ENCODE measurements at places on chromosomes 3 and 15. TPM values are rescaled to one million over a fixed set of nuclear protein-coding genes. Genes with fewer than 3 reads are reported as not detected.

Gene ZCWPW2
- 0.94 TPM for total RNA-seq

Gene CERS3
- not detected for total RNA-seq

Gene SLC12A1
- total RNA-seq: not detected

Gene UCN2
- 5.9 TPM for total RNA-seq

Gene SLC33A1
- total RNA-seq: 29.0 TPM

Gene USP50
- total RNA-seq: not detected

DNA sequence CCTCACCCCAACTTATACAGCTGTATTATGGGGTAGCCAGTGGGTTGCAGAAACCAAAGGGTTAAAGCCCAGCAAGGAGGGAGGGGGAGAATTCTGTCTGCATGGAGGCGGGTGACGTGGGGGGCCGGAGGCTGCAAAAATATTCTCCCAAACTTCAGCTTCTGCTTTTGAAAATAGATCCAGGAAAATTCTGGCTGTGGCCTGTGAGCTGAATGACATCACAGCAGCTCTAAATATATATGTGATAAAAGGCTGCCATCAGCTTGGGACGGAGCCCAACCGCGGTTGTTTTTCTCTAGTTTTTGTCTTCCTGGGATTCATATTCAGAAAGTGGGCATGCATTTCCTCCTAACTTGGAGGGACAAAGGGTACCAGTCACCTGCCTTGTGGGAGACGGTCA is 27.6 kb downstream of the MAPKAPK3 start:
- no peak overlapping the region for H3K27ac ChIP-seq
- H3K4me1 ChIP-seq: peaks cover 13% of the 10 kb centered on the region
- no peak overlapping the region for H3K4me3 ChIP-seq

DNA sequence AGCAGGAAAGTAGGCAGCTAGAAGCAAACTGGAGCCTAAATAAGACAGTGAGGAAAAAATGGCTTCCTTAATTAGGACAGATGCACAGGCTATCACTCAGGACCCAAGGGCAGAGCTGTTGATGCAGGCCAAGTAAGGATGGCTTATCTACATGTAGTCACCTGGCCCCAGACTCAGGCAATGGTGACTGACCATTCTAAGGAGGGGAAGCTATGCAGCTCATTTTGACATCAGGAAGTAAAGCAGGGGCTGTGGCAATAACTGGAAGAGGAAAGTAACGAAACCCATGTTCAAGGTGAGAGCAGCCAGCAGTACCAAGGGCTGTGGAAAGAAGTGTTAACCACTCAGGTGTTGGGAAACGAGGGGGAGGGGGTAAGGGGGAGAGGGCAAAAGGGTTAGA is 16.2 kb downstream of the ACAD11 start:
- peaks cover 35% of the 10 kb centered on the region for H3K4me1 ChIP-seq
- H3K27me3 ChIP-seq: no peaks in the 10 kb centered on the region
- H3K36me3 ChIP-seq: no peaks in the 10 kb centered on the region
- DNase-seq: no peak
- no peak overlapping the region for H3K27ac ChIP-seq

DNA sequence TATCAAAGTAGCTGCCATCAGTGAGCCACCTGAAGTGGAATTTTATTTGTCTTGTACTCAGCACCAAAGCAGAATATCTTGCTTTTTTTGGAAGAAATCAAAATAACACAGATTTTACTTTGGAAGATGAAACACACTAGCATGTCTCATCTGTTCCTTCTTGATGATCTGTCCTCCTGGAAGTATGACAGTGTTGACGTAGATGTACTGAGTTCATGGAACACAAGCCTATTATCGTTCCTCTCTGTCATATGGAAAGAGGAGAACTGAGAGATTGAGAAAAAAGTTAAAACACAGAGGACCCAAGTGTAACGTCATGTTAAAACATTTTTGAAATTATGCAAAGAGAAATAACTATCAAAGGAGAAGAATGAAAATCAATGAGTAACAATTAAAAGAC is 340.2 kb downstream of the ROBO2 start:
- no peak for DNase-seq
- no peaks in the 10 kb centered on the region for H3K36me3 ChIP-seq
- no peaks in the 10 kb centered on the region for H3K4me1 ChIP-seq
- H3K27ac ChIP-seq: no peak overlapping the region
- H3K27me3 ChIP-seq: peaks cover 2% of the 10 kb centered on the region

- no peak for DNase-seq
- H3K27ac ChIP-seq: peak overlapping the region; percentile 86
- peaks cover 38% of the 10 kb centered on the region for H3K4me1 ChIP-seq
- H3K4me3 ChIP-seq: peak overlapping the region; percentile 100
- peaks cover 3% of the 10 kb centered on the region for H3K27me3 ChIP-seq
Measured at GRCh38 chr3:14124223-14124614, 451 bp downstream of the CHCHD4 start.

- peak within 1 kb of the TSS; percentile 99 for H3K27ac ChIP-seq
- H3K36me3 ChIP-seq: peaks cover 39% of the 10 kb centered on the region
- peak within 1 kb of the TSS; percentile 91 for H3K4me3 ChIP-seq
- peak; percentile 99 for DNase-seq
- H3K4me1 ChIP-seq: peaks cover 33% of the 10 kb centered on the region
Measured at GRCh38 chr3:69051756-69052471, at the start of gene TMF1. Gene TMF1 (minus strand): TSS chr3:69052333. CDS start chr3:69052086, 247 bp downstream.

- no peaks in the 10 kb centered on the region for H3K27me3 ChIP-seq
- H3K36me3 ChIP-seq: no peaks in the 10 kb centered on the region
- no peak overlapping the region for H3K27ac ChIP-seq
Measured at GRCh38 chr3:17833786-17834559, 91.5 kb upstream of the TBC1D5 start.

DNA sequence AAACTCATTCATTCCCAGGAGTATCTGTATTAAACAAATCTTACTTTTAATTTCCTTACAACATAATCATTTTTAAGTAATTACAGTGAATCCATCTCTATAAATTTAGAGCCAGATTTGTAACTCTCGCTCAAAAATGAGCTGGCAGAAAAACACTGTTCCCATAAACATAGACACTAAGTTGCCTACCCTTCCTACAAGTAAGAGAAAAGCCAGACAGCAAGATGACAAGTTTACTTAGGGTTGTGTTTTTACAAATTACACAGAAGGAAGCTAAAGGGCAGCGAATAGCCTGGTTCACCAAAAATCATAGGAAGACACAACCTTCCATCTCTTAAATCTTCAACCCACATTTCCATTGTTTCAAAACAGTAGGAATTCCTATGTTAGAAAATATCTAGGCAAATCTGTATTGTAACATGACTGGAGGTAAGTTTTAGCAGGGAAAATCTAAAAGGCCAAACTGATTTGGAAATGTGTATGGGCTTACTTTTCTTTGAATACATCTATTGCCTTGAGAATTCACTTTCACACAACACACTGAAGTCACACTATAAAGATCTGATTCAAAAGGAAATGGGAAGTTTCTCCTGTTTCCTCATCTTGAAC is 21.7 kb downstream of the HERC1 start:
- H3K4me3 ChIP-seq: no peak overlapping the region
- no peaks in the 10 kb centered on the region for H3K27me3 ChIP-seq
- H3K27ac ChIP-seq: no peak overlapping the region
- H3K4me1 ChIP-seq: peaks cover 13% of the 10 kb centered on the region

GRCh38 chr3:106700981-106701380 is 676.3 kb upstream of the CCDC54 start:
- DNase-seq: no peak
- peaks cover 14% of the 10 kb centered on the region for H3K4me1 ChIP-seq
- no peak overlapping the region for H3K4me3 ChIP-seq
- no peaks in the 10 kb centered on the region for H3K27me3 ChIP-seq
- H3K36me3 ChIP-seq: no peaks in the 10 kb centered on the region
- H3K27ac ChIP-seq: no peak overlapping the region

- peak; percentile 10 for DNase-seq
- H3K4me3 ChIP-seq: peak overlapping the region; percentile 5
- peaks cover 51% of the 10 kb centered on the region for H3K4me1 ChIP-seq
- H3K27me3 ChIP-seq: peaks cover 2% of the 10 kb centered on the region
- peak overlapping the region; percentile 34 for H3K27ac ChIP-seq
- H3K36me3 ChIP-seq: no peaks in the 10 kb centered on the region
Measured at GRCh38 chr15:87736401-87736800, 520.1 kb downstream of the NTRK3 start.

GRCh38 chr3:139491966-139492365 is 15.7 kb upstream of the RBP2 start:
- H3K27ac ChIP-seq: no peak overlapping the region
- no peaks in the 10 kb centered on the region for H3K36me3 ChIP-seq
- no peak for DNase-seq
- H3K4me3 ChIP-seq: no peak overlapping the region

DNA sequence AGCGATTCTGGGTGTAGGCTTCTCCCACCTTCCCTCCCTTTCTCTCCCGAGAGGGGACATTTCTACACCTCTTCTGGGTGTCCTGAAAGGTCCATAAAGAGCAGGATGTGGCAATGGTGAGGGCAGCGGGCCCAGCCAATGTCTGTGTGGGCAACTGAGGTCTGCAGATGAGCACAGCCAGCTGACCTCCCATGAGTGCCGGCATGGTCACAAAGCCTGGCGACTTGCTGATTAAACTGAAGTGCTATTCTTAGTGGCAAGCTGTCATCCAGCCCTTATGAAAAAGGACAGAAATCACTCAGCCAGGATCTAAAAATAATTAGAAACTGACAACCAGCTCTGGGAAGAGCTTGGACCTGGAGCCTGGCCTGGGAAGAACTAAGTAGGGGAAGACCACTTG is 124.3 kb upstream of the RGMA start:
- no peak overlapping the region for H3K27ac ChIP-seq
- no peaks in the 10 kb centered on the region for H3K4me1 ChIP-seq
- no peak overlapping the region for H3K4me3 ChIP-seq
- no peaks in the 10 kb centered on the region for H3K27me3 ChIP-seq

- H3K4me3 ChIP-seq: no peak overlapping the region
- H3K27ac ChIP-seq: no peak overlapping the region
- H3K36me3 ChIP-seq: no peaks in the 10 kb centered on the region
- peaks cover 9% of the 10 kb centered on the region for H3K4me1 ChIP-seq
- no peak for DNase-seq
Measured at GRCh38 chr15:61119556-61119955, 109.5 kb downstream of the RORA start.

DNA sequence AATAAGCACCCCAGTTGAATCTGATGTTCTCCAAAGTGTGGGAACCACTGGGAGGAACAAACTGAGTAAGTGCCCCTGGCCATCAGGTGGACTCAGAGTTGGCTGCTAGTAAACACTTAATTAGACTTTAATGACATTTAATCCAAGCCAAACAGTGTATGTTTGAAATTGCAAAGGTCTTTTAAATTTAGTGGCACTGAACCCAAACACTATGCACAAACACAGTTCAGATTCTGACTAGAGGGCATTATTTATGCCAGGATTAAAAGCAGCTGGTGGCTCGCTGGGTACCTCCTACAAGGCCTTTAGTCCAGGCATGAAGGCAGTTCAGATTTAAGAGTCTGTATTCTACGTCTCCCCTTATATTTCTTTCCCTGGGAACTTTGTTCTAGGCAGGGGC is 264.8 kb downstream of the CLSTN2 start:
- H3K4me3 ChIP-seq: no peak overlapping the region
- peaks cover 5% of the 10 kb centered on the region for H3K36me3 ChIP-seq
- no peak for DNase-seq
- no peak overlapping the region for H3K27ac ChIP-seq

DNA sequence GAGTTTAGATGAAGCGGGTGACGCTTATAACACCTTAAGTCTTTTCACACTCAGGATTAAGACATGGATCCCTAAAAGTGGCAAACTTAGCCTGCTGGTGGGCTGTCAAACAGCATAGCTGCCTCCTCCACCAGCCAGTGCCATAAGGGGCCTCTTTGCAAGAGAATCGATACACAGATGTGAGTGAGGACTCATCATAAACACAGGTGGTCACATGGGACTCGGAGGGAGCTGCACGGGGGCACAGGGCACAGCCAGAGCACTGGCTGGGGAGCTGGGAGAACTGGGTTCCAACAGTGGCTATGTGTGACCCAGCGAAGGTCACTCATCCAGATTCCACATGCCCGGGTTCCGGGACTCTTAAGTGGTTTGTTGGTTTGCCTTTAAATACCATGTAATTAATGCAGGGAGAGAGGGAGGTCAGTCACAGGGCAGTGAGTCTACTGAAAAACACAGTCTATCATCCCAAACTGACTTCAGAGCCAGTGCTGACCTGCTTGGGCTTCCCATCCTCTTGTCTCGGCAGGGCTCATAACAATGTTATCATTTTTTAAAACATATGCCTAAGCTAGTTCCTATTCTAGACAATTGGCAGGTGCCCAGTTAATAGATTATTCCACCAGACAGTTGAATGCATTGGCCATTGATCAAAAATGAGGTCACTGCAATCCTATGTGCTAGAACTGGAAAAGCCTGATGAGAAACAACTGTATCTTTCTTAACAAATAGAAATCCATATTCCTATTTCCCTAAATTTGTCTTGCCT is 51.8 kb downstream of the SLC12A8 start:
- H3K27ac ChIP-seq: no peak overlapping the region
- DNase-seq: no peak
- H3K27me3 ChIP-seq: no peaks in the 10 kb centered on the region
- no peaks in the 10 kb centered on the region for H3K36me3 ChIP-seq

GRCh38 chr3:4113811-4114522 is 189.2 kb upstream of the SETMAR start:
- no peaks in the 10 kb centered on the region for H3K36me3 ChIP-seq
- no peak overlapping the region for H3K4me3 ChIP-seq
- no peak overlapping the region for H3K27ac ChIP-seq
- H3K4me1 ChIP-seq: no peaks in the 10 kb centered on the region
- H3K27me3 ChIP-seq: peaks cover 1% of the 10 kb centered on the region

DNA sequence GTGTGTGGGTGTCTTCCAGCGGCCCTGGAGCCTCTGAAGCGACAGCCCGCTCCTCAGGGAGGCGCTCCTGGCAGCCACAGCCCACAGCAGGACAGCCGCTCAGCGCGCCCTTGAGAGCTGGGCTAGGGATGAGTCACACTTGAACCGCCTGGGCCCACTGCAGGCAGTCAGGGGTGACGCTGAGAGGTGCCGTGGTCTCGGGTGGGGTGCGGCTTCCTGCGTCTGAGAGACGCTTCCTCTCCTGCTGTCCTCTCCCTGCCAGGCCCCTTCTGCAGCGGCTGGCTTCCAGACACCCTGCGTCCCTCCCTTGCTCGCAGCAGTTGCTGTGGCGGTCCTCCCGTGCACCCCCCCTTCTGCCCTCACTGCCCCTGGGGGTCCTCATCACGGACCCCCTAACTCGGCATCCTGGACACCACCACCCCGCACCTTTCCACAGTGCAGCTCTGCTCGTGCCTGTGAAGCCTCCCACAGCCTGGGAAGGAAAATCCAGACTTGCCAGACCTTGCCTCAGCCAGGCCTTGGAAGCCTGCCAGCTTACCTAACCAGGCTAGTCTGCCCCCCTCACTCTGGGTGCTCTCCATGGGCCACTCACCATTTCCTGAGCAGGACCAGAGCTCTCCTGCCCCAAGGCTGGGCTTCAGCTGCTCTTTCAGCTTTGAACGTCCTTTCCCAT is 1.1 kb upstream of the SPTBN5 start:
- H3K27me3 ChIP-seq: peaks cover 2% of the 10 kb centered on the region
- peaks cover 14% of the 10 kb centered on the region for H3K4me1 ChIP-seq
- H3K4me3 ChIP-seq: peak overlapping the region; percentile 34
- peak overlapping the region; percentile 83 for H3K27ac ChIP-seq
- H3K36me3 ChIP-seq: 0 out of 2 replicates have a peak, but pooled peaks cover 4% of the 10 kb centered on the region

- H3K27me3 ChIP-seq: peaks cover 70% of the 10 kb centered on the region
- no peak overlapping the region for H3K4me3 ChIP-seq
- no peak for DNase-seq
- H3K27ac ChIP-seq: no peak overlapping the region
- H3K36me3 ChIP-seq: no peaks in the 10 kb centered on the region
- H3K4me1 ChIP-seq: no peaks in the 10 kb centered on the region
Measured at GRCh38 chr3:123421353-123422174, 27.3 kb downstream of the ADCY5 start.

Measured in HFFc6 (cell line).